ENCODE measurements at places on chromosomes 4 and X.

- no peak for DNase-seq
Measured at GRCh38 chrX:64205441-64205734, at the start of gene AMER1. TSS of gene AMER1 (minus strand) at chrX:64205708. CDS start at chrX:64193286, 12,422 bp downstream.

GRCh38 chr4:22869235-22869634, 176.5 kb downstream of the GBA3 start:
- no peak for DNase-seq

- no peak for DNase-seq
Measured at GRCh38 chr4:108297605-108298004, 128.9 kb upstream of the LEF1 start.

DNA sequence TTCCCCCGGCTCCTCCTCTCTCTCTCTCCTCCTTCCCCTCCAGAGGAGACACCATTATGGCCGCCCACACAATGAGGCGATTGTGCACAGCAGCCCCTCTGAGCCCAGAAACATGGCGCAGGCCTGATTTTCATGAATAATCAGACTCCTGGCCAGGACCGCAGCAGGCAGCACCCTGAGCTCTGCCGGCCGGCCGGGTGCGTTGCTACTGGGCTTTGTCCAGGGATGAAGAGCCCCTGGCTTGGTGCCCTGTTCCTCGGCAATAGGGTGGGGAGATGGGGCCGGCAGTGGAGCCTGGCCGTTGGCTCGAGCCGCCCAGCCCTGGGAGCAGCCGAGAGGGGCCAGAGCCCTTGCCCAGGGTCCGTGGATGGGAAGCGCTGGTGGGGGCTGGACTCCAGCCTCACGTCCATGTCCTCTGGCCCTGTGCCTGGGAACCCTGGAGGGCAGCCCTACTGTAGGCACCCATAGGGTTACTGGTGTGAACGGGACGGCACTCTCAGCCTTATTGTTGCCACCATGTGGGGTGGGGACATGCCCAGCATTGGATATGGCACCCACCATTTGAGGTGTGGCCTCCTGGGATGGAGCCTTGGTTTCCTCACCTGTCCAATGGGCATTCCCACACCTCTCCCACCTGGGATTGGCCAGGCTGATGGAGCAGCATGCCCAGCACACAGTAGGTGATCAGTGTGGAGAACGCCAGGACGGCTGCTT, 103.0 kb downstream of the SORCS2 start:
- DNase-seq, result no peak

Data from IMR-90 (cell line).